Kidney (tissue), 22 donors: ENCODE measurements at places on chromosomes 4 and X. TPM values are rescaled to one million over a fixed set of nuclear protein-coding genes. Genes with fewer than 3 reads are reported as not detected.
A peak's percentile ranks its signal among the peaks of the same experiment; 100 is the strongest.

DNA sequence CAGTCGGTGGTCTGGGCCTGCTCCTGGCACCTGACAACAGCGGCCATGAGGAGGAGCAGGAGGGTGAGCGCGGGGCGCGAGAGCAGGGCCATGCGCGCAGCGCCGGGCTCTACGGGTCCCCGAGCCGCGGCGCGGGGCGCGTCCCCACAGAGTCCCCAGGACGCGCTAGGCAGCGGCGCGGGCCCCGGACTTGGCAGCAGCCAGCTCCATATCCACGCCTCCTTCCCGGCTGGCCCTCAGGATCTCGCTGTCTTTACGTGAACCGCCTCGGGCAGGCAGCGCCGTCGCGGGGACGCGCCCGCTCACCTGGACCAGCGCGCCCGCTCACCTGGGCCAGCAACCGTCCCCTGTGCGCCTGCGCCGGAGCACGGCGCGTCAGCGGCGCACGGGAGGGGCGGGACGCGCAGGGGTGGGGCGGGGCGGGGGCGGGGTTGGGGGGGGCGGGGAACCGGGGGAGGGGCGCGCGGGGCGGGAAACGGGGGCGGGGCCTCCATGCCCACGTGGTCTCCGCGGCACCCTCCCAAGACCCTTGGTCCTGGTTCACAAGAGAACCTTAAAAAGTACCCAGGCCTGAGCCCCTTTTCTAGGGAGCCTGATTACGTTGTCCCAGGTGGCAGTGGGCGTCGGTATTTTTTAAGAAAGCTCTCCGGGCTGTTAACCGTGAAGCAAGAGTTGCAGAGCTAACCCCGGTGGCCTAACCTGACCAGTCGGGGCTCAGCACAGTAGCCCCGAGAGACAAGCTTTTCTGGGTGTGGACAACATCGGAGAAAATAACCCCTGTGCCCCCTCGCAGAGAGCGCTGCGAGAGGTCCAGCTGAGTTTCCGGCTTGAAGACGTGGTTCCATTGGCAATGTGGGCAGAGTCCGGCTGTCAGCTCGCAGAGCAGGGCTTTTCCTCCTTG lies at the start of gene PLA2G12A:
Gene PLA2G12A (minus strand): TSS at position 353 of the 901 bp plus-strand sequence. CDS start 261 bp downstream, at position 92.
- DNase-seq = peak; percentile 95

- DNase-seq = no peak
These were observed 458.1 kb upstream of the PCDH10 start for GRCh38 chr4:132691026-132691425.

- no peak for DNase-seq
These were observed 1.9 kb downstream of the SEC24D start for GRCh38 chr4:118834070-118834469.

- no peak for DNase-seq
These were observed 174.7 kb downstream of the DACH2 start for GRCh38 chrX:86322913-86323312.

Gene TEX13D
- total RNA-seq = not detected
